Kidney epithelial cell (primary cell): ENCODE measurements at places on chromosomes 12 and 14. TPM values are rescaled to one million over a fixed set of nuclear protein-coding genes. Genes with fewer than 3 reads are reported as not detected.

DNA sequence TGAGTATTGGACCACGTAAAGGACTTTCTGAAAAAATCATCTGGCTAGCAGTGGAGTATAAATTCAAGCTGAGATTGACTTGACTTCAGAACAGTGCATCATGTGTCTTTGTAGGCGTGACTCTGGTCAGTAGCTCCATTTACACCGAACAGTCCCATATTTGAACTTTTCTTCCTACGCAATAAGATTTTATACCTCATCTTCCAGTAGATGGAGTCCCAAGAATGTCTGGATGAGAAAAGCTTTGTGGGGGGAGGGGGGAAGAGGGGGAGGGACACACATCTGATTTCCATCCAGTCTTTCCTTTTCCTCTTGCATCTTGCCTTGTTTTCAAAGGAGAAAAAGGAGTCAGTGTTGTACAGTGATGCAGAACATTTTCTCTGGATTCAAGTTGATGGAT is 241.0 kb downstream of the EMP1 start:
- DNase-seq = no peak

DNA sequence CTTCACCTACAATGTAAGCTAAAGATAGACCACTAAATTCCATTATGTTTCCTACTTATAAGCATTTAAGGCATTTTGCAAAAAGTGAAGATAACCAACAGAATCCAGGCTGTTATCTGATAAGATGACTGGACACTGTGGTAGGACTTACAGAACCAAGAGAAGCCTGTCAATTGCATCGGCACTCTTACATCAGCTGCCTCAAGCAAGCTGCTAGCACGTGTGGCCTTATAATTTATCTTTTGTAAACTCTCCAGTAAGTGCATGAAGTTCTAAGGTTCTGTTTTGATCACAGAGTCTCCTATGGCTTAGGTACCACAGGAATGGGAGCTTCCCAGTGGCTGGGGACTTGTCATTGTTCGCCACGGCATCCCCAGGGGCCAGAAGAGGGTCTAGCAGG is 88.7 kb downstream of the TRAFD1 start:
- DNase-seq = no peak

DNA sequence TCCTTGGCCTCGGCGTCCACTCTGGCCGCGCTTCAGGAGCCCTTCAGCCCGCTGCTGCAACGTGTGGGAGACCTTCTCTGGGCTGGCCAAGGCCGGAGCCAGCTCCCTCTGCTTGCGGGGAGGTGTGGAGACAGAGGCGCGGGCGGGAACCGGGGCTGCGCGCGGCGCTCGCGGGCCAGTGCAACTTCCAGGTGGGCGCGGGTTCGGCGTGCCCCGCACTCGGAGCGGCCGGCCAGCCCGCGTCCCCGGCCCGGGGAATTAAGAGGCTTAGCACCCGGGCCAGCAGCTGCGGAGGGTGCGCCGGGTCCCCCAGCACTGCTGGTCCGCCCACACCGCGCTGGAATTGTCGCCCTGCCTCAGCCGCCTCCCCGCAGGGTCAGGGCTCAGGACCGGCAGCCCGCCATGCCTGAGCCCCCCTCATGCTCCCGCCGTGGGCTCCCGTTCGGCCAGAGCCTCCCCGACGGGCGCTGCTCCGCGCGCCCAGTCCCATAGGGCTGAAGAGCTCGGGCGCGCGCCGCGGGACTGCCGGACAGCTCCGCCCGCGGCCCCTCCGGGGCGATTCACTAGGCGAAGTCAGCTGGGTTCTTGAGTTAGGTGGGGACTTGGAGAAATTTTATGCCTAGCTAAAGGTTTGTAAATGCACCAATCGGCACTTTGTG is 673.9 kb downstream of the SLC16A7 start:
- DNase-seq = no peak

DNA sequence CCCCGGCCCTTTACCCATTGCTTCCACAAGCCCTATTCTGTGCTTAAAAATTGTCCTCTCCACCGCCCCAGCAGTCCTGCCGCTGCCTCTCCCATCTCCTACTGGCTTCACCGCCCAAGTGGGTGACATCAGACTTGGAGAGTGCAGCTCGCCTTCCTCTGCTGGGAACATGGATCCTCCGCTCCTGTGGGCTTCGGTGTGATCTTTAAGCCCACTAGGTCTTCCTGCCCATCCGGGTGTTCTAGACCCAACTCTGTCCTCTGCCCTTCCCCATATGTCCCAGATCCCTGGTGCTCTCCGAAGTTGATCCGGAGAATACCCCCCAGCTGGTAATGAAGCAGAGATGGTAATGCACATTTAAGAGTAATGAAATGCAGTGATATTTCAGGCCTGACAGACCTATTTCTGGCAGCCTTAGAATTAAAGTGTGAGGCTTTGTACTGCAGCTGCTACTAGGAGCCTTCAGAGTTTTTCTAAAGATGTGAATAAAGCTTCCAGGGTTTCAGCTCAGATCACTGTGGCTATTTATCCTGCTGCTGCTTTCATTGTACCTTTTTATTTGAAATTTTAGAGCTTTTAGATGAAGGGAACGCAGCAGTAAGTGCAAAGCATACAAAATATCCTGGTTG is 22.9 kb upstream of the CTDSP2 start:
- no peak for DNase-seq

- no peak for DNase-seq
Observed at GRCh38 chr14:23695664-23695999, 59.5 kb downstream of the DHRS2 start.

DNA sequence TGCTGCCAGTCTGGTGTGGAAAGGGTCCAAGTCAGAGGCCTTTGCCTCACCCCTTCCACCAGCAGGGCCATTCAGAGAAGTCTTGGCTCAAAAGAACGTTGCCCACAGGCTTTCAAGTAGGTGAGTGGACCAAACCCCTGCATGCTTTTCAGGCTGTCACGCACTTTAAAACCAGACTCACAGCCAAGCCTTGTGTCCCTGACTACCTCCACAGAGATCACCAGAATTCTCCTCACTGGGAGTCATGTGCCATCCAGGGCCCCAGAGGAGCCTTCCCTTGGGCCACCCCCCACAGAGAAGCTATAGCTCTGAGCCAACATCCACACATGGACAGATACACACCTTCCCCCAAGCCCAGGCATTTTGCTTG is 283.1 kb downstream of the DPF3 start:
- no peak for DNase-seq

DNA sequence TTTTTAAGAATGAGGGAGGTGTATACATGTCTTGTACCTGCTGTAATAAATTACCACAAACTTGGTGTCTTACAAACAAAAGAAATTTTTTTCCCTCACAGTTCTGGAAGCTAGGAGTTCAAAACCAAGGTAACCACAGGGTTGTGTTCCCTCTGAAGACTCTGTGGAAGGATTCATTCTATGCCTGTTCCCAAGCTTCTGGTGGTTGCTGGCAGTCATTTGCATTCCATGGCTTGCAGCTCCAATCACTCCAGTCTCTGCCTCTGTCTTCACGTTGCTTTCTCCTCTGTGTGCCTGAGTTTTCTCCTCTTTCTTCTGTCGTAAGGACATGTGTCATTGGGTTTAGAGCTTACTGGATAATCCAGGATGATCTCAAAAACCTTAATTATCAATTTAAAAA is 15.4 kb upstream of the ZNF641 start:
- DNase-seq = no peak

GRCh38 chr12:94049718-94050117 is 98.7 kb upstream of the PLXNC1 start:
- no peak for DNase-seq

- no peak for DNase-seq
Observed at GRCh38 chr14:72008666-72009065, 76.4 kb downstream of the RGS6 start.

GRCh38 chr14:30551460-30551859 is 7.5 kb upstream of the G2E3 start:
- no peak for DNase-seq

DNA sequence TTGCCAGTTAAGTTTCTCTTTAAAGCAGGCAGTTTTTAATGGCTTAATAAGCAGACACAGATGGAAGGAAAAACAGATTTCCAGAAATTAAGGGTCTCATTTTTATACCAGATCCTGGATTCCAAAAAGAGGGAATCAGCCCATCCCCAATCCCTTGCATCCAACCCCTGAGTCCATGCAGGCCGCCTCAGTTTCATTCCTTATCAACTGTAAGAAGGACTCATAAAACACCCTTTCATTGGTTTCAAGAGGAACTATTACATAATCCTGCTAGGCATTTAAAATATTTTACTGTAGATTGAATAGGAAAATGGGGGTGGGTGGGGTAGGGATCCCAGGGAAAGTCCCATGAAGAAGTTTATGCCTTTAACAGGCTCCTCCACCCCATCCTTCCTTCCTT is 9.4 kb downstream of the CCDC184 start:
- no peak for DNase-seq

DNA sequence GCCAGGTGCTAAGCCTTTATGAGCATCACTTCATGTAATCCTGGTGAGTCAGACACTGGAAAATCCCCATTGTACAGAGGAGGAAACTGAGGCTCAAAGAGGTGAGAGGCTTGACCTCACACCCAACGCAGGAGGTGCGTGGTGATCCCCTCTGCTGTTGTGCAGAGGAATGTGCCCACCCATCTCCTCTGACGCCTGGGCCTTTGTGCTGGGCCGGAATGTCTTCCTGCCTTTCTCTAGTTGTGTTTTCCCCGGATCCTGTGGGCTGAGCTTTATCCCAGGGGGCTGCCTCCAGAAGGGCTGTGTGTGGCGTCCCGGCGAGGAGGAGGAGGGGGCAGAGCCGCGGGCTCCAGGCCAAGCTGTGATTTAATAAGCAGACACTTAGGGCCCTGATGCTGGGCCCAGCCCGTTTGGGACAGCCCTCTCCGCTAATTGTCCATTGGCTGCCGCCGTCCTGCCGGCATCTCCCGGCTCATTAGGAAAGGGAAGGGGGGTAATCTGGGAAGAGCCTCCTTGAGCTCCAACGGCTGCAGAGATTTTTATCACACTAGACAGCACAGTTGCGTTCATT is 653.6 kb downstream of the MED13L start:
- DNase-seq = no peak

GRCh38 chr12:81222846-81223592 is 145.1 kb downstream of the ACSS3 start:
- no peak for DNase-seq

DNA sequence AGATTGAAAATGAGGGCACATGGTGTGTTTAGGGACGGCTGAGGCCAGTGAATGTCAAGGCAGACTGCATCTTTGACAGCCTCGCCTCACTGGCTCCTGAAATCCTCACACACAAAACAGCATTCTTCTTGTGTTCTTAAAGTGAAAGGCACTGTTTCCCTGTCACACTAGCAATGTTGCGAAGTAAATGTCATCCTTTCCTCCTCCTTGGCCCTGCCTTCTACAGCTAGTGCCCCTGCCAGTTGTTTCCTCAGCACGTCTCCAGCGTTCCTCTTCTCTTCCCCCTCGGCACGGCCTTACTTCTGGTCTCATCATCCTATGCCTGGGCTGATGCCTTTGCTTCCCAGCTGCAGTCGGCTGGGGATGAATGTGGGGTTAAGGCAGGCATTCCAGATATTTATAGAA is 129.4 kb upstream of the DNM1L start:
- no peak for DNase-seq

GRCh38 chr12:17416748-17417147 is 673.2 kb downstream of the RERGL start:
- DNase-seq = no peak

DNA sequence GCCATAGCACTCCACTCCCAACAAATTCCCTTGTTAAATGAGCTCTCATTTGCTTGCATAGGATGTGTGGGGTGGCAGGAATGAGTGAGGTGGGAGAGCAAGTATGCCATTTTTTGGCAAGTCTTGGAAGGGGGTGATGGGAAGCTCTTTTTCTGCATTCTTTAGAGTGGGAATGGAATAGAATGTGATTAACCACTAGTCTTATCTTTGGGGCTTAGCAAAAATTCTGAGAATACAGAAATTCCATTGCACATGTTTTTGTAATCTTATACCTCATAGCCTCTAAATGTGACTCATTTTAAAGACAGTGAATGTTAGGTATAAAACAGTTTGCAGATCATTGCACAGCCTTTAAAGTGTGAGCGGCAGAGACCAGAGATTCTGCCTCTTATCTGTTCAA is 28.4 kb upstream of the NEDD1 start:
- no peak for DNase-seq

- DNase-seq = no peak
Observed at GRCh38 chr12:29843036-29843435, 59.3 kb upstream of the TMTC1 start.

DNA sequence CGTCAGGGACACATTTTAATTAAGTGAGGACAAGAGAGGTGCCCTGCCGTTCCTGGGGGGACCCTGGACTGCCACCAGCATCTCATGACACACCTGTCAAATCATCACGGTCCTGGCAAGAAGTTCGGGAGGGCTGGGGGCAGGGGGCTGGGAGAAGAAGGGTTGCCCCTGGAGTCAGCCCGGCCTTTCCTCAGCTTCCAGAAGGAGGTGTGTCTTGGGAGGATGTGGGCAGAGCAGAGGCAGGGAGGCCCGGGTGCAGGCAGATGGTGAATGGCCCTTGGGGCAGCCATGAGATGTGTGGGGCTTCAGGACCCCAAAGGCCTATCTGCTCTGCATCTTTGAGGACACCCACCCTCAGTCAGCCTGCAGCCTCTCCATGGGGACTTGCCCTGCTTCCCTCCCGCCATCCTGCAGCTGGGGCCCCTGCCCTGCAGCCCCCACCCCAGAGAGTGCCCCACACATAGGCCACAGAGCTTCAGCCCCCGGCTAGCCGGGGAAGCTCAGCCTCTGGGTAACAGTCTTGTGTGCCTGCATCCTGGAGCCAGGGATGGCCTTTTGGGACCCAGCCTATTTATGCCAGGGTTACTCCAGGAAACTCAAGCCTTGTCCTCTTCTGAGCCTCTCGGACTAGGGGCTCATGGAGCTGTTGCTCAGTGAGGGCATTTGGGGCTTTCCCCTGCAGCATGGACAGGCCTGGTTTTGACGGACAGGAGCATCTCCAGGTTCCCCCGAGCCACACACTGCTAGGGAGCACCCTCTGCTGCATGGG is 178.5 kb downstream of the KIF26A start:
- DNase-seq = no peak

DNA sequence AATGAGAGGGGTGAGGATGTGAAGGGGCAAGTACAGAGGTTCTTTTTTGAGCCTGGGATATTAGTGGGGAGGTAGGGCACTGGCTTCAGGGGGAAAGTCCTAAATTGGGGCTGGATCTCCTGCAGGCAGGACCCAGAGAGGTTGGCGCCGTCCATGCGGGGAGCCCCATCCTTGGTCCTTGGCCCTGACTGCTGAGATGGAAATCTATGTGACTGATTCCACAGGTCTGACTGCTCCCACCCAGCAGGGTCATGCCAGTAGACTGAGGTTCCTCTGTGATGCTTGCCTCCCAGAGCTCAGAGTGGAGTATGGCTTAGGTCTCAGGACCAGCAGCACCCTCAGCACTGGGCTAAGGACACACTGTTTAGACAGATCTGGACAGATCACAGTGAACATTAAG is 988.6 kb upstream of the TMEM132C start:
- no peak for DNase-seq

GRCh38 chr12:122293081-122293480 is 26.8 kb upstream of the VPS33A start:
- DNase-seq = no peak

- DNase-seq = no peak
Observed at GRCh38 chr14:33342299-33342974, 403.8 kb downstream of the NPAS3 start.

- no peak for DNase-seq
Observed at GRCh38 chr14:25001156-25001555, 48.8 kb downstream of the STXBP6 start.

GRCh38 chr14:73785336-73785833 is 66.2 kb upstream of the PTGR2 start:
- peak; percentile 78 for DNase-seq

Gene CPNE6
- not detected in 2 replicates for total RNA-seq

Gene EXOC3L4
- 0.34 and 0.46 TPM in 2 replicates for total RNA-seq

Gene SMOC1
- total RNA-seq = 1.4 and 2.7 TPM in 2 replicates

Gene AHNAK2
- 121 and 140 TPM in 2 replicates for total RNA-seq

Gene PPP1R3E
- 2.5 and 2.9 TPM in 2 replicates for total RNA-seq

Gene EP400
- 21.4 and 21.7 TPM in 2 replicates for total RNA-seq

Gene CD163L1
- 0.08 and 4.2 TPM in 2 replicates for total RNA-seq

Gene PNMA1
- total RNA-seq = 31.0 and 31.8 TPM in 2 replicates

Gene SLC38A6
- total RNA-seq = 15.7 and 16.2 TPM in 2 replicates

Gene RBP5
- total RNA-seq = 0.27 TPM in 1 of 2 replicates, not detected in the other
